H9 (cell line): ENCODE measurements at places on chromosomes 2 and 18.

GRCh38 chr2:69619725-69620124 lies 23.8 kb downstream of the AAK1 start:
- H3K4me1 ChIP-seq, result no peaks in the 10 kb centered on the region; the same call in 1 of the 2 replicates
- peaks cover 5% of the 10 kb centered on the region for H3K36me3 ChIP-seq
- H3K4me3 ChIP-seq, result no peak overlapping the region
- no peaks in the 10 kb centered on the region for H3K27me3 ChIP-seq

GRCh38 chr2:73640946-73641766 lies 1.1 kb downstream of the NAT8 start:
- no peaks in the 10 kb centered on the region for H3K4me1 ChIP-seq
- no peak overlapping the region for H3K4me3 ChIP-seq
- H3K27ac ChIP-seq, result no peak overlapping the region
- peaks cover 13% of the 10 kb centered on the region for H3K36me3 ChIP-seq
- DNase-seq, result no peak

- H3K4me3 ChIP-seq, result no peak overlapping the region
- peaks cover 2% of the 10 kb centered on the region; the same call in 1 of the 3 replicates for H3K36me3 ChIP-seq
These were observed 76.4 kb upstream of the PARD3B start for GRCh38 chr2:204468746-204469429.

DNA sequence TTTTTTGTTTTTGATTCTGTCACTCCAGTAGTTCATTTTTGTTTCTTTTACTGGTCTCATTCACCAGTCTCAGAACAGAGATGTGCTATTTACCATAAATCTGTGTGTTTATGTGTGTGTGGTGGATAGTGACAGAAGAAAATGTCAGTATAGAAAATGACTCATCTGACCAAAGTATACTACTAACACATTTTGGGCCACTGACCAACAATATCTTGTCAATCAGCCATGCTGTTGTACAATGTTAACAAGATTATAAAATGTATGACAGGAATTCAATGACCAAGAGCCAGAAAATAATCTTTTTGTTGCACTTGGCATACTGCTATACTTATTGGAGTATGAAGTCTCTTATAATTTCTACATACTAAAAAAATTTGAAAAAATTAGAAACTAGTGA lies 1081.4 kb upstream of the NRXN1 start:
- no peak overlapping the region for H3K27ac ChIP-seq
- no peak overlapping the region for H3K4me3 ChIP-seq
- no peaks in the 10 kb centered on the region for H3K27me3 ChIP-seq
- no peaks in the 10 kb centered on the region for H3K36me3 ChIP-seq
- no peaks in the 10 kb centered on the region for H3K4me1 ChIP-seq

DNA sequence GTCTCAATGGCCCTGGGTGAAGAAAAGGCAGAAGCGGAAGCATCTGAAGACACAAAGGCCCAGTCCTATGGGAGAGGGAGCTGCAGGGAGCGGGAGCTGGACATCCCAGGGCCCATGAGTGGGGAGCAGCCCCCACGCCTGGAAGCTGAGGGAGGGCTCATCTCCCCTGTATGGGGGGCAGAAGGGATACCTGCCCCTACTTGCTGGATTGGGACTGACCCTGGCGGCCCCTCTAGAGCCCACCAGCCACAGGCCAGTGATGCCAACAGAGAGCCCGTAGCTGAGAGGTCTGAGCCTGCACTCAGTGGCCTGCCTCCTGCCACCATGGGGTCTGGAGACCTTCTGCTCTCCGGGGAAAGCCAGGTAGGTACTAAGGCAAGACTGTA lies 13.2 kb downstream of the CEP68 start:
- DNase-seq, result no peak
- H3K27ac ChIP-seq, result no peak overlapping the region
- no peak overlapping the region for H3K4me3 ChIP-seq
- peaks cover 31% of the 10 kb centered on the region; the same call in 2 of the 3 replicates for H3K36me3 ChIP-seq
- no peaks in the 10 kb centered on the region for H3K4me1 ChIP-seq
